ENCODE measurements at places on chromosomes 5 and 9.

DNA sequence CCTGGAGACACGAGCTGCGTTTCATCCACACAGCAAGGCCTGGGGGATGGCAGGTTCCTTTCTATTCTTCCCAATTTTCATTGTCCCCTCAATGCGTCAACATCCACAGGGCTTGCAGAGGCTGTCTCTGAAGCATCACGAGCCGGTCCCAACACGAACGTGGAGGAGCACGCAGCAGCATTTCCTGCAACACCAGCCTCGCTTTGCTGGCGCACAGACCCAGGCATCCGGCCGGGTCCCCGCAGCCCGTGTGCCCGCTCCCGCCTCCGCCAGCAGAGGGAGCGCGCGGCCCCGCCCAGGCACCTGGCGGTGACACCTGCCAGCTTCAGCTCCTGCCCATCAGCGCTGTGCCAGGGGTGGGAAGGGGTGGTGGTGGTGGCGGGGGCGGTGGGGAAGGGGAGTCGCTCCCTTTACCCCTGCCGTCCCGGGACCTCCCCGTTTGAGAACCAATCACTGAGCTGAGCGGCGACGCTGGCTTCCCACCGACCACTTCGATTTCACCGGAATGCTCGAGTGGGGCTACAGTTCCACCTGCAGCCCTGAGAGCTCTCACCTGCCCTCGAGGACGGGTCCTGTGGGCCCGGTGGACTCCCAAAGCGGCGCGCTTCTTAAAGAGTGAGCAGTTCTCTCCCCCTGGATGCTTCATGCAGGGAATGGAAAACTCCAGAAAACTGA, 464.5 kb downstream of the ICE1 start:
- no peak for DNase-seq

GRCh38 chr5:172064766-172065165, 58.3 kb upstream of the FBXW11 start:
- DNase-seq = no peak

DNA sequence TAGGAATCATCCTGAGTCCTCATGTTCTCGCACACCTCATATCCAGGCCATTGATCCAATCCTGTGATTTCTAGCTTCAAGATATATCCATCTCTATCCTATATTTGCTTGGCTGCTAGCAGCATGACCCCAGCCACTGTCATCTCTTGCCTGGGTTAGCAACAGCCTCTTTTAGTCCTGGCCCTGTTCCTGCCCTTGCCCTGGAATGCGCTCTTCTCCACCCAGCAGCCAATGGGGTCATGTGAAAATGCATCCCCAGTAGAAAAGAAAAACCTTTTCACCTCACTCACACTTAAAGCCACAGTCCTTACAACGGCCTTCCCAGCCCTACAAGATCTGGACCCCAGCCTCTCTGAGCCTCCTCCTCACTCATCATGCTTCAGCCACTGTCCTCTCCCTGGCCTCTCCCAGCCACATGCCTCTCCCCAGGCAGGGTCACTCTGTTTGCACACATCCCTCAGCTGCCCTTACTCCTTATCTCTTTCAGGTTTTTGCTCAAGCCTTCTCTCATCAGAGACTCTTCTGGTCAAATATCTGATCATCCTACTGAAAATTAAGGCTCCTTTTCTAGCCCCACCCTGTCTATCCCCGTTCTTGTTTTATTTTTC, 34.3 kb upstream of the NR3C1 start:
- no peak for DNase-seq

- no peak for DNase-seq
Measured at GRCh38 chr5:139501381-139501780, 18.8 kb upstream of the STING1 start.

DNA sequence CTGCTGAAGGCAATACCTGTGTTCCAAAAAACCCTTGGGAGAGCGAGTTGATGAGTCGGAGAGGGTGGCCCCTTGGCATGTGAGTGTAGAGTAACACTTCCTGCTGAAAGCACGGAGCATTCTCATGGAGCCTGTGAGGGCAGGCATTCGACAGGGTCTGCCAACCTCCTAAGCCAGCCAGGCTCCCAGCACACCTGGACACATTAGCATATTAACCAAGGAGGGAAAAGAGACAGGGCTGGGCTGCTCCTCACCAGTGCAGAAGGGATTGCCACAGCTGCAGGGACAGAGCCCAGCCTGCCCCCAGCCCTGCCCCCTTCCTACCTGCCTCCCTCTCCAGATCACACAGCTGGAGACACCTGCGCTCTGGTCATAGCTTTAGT, 46.4 kb upstream of the SEMA4D start:
- no peak for DNase-seq

- no peak for DNase-seq
Measured at GRCh38 chr9:71725590-71726338, 42.5 kb downstream of the CEMIP2 start.

DNA sequence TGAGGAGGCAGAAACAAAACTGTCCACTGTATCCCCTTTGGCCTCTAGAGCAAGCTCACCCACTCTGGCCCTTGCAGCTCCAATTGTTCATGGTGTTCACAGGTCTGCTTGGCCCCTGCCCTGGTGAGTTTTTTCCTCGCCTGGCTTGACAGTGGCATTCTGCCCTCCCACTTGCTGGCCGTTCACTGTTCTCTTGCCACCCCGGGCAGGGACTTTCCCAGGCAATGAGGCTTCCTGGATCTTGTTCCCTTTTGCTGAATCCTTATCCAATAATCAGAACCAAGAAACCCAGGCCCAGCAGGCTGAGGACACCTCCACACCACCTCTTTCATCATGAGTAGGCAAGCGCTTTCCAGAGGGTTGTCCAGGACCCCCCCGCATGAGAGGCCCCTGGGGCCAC, 31.2 kb downstream of the ZNF618 start:
- no peak for DNase-seq
